ENCODE measurements at places on chromosomes 1 and 21.

DNA sequence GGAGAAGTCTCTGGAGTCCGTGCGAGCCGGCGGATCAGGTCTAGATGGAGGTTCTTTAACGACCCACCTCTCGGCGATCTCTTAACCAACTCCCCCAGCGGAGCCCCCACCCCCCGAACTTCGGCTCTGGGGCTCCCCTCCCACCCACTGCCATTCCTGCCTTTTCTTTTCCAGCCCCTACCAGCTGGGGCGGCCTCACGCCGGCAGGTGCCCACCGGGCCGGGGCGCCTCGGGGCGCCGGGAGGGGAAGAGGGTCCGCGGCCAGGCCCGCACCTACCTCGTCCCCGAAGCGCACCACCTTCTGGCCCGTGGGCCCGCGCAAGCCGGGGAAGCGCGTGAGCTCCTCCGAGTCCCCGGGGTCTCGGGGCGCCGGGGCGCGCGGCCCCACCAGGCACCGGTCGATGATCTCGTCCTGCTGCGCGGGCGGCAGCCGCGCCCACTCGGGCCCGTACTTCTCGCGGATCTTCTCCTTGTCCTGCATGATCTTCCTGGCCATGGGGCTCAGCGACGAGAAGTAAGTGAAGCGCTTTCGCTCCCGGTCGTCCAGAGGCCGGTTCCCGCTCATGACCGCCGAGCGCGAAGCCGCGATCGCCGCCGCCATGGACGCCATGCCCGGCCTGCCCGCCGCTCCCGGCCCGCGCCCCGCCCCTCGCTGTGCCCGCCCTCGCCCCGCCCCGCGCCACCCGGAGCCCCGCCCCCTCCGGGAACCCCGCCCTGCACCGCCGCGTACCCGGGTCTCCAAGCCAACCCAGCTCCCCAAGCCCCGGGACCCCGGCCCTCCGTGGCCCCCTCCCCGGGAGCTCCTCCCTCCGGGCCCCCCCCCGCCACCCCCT lies at the start of gene C1orf198:
C1orf198 (minus strand) TSS at position 619 of the 833 bp plus-strand sequence; CDS start at position 610, 9 bp downstream.
- DNase-seq: peak; percentile 77

DNA sequence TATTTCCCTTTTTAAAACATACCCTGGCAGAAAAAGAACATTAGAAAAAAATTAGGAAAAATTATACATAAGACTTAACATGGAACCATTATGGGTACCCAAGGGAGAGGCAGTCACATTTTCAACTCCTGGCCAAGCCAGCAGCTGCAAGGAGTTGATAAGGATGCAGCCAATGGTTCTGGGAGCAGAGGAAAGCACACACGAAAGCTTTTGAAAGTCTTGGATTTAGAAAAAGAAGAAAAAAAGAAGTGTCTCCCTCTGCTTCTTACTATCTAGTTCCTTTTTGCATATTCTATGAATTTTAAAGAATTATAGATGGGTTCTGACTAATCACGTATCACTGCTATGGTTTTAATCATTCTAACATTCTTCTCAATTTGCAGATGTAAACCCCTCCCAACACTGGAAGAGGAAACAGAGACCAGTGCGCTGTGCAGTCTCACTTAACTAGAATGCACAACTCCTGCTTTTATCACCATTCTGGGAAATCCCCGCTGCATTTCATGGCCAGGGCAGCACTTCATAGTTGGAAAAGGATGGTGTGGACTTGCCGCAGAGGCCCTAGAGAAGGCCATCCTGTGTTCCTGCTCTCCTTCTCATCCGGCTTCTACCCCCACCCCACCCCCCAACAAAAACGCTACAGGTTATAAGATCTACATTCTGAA lies 2.7 kb upstream of the CD58 start:
- DNase-seq: no peak

DNA sequence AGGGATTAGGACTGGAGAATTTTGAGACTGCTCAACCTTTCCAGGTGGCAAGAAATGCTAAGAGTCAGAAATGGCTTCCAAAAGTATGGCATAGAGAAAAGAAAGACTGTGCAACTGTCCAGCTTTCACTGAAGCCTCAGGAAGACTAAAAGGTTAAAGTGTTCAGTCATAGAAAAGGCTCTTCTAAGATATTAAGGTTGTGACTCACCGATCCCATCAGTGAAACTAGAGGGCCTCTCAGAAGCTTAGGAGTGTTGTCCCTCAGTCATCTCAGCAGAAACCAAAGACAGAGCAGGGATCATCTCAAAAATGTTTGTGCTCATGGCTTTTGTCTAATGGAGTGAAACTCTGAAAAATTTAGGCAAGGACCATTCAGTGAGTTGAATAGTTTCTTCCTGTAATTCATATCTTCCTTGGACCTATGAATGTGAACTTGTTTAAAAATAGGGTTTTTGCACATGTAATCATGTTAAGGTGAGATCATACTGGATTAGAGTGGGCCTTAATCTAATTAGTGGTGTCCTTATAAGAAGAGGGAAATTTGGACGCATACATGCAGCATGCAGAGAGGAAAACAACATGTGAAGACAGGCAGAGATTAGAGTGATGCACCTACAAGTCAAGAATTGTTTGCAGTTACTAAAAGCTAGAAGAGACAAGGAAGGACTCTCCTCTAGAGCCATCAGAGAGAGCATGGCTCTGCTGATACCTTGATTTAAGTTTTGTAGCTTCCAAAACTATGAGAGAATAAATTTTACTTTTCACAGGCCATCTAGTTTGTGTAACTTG lies 71.3 kb downstream of the RPE65 start:
- no peak for DNase-seq

DNA sequence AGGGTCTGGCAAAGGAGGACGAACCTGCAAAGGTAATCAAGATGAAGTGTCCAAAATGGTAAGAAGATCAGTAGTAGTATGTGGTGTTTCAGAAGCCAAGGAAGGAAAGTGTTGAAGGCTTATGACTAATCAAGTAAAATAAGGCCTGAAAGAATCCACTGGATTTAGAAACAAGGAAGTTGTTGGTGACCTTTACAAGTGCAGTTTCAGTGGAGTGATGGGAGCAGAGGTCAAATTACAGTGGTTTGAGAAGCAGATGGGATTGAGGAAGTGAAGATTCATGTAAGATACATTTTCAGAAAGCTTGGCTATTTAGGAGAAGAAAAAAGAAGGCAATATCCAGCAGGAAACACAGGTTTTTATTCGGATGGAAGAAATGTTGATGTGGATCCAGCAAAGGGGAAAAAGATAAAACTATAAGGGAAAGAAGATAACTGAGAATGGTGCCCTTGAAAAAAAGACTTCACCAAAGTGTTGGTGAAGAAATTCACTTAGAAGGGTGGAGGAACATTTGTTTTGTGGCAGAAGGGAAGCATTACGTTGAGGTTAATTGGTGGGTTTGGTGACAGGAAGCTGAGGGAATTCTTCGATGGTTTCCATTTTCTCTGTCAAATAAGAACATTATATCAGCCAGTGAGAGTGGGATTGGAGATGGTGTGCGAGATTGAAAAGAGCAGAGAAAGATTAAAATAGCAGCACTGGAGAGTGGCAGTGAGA lies 2.1 kb downstream of the ARMH1 start:
- DNase-seq: no peak

DNA sequence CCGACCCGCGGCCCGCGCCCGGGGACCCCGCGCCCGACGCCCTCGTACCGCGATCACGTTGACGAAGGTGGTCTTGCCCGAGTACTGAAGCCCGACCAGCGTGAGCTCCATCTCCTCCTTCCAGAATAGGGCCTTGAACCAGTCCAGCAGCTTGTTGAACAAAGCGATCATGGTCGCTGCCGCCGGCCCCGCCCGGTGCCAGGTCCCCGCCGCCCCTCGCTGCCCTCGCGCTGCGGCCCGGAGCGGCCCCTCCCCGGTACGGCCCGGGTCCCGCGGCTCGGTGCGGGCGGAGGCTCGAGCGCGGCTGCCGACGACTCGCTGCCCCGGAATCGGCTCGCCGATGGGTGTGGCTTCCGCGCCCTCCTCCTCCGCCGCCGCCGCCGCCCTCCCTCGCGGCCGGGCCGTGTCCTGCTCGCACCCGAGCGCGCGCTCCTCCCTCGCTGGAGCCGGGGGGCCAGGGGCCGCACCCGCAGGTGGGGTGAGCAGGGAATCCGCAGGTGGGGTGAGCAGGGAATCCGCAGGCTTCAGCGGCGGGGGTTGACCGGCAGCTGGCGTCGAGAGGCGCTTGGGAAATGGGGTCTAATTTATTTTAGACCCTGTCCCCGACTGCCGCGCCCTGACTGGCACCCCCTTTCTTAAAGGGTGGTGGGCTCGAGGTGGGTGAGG lies at the start of gene ARL8A:
ARL8A (minus strand) TSS at position 336 of the 666 bp plus-strand sequence; CDS start at position 171, 165 bp downstream.
- peak; percentile 78 for DNase-seq

DNA sequence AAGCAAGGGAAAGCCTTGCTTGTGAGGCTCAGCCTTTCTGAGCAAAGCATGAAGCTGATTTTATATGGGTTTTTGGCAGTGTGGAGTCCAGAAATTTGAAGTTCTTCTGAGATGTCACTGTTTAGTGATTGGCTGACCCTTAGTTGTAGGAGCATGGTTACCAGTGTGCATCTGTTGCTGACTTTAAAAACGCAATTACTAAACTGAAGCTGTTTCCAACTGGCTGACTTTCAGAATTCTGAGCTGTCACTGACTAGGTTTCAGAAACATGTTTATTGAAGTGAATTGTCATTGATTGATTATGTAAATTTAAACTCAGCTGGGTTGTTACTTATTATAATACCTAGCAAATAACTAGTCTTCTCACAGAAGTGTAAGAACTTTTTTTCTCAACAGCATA lies 89.4 kb downstream of the PDE4B start:
- DNase-seq: no peak

GRCh38 chr1:200442537-200443156 lies 32.8 kb upstream of the ZNF281 start:
- no peak for DNase-seq

DNA sequence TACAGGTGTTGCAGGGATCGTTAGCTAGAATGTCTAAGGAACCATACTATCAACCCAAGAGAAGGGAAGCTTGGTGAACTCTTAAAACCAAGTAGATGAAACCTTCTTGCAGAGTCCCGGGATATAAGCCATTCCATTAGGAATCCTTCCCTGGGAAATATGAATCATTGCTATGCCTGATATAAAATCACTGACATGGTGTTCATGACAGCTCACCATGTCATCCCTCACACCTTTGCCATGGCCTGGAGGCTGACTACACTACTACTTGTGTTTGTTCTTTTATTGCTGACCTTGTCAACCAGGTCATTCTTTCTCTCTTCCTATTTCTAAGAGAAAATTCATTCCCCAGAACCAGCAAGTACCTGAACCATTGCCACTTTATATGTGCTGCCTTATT lies 12.1 kb downstream of the ST6GALNAC3 start:
- DNase-seq: no peak

DNA sequence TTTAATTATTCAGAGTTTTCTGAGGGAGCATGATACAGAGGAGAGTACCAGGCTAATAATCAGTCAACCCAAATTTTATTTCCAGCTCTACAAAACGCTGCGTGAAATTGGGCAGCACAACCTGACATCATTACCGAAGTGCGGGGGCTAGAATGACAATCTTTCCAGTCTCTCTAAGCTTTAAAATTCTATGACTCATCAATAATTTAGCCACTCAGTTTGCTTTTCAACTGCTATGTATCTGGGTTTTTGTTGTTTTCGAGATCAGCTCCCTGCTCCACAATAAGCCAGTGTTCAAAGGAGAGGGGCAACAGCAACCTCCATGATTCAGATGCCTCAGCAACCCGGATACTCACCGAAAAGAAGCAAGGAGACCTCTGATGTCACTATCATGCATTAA lies 13.9 kb downstream of the SORT1 start:
- DNase-seq: no peak

DNA sequence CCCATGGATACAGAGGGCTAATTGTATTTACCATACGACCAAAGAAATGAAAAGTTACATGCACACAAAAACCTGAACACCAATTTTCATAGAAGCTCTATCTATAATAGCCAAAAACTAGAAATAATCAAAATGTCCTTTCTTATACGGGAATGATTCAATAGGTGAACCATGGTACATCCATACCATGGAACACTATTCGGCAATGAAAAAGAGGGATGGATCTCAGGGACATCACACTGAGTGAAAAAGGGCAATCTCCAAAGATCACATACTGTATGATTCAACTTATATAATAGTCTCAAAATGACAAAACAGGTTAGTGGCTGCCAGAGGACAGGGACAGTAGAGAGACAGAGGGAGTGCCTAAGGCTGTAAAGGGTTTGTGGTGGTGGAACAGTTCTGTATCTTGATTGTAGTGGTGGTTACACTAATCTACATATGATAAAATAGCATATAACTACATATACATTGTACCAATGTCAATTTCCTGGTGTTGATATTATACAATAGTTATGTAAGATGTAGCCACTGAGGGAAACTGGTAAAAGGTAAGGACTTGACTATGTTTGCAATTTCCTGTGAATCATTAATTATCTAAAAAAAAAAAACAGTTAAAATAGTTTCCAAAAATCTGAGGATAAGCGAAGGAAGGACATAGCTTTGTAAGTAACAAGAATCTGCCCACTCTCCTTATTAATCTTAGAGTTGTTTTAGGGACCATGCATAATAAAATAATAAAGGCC lies 3.7 kb downstream of the RSBN1 start:
- no peak for DNase-seq

- DNase-seq: no peak
These were observed 221.8 kb upstream of the JUN start for GRCh38 chr1:59005491-59006288.

- no peak for DNase-seq
These were observed 172.8 kb upstream of the PTGFR start for GRCh38 chr1:78318011-78318410.
